Hematopoietic multipotent progenitor cell treated with erythropoietin and hydrocortisone succinate and interleukin-3 and kit ligand, for 4 days (in vitro differentiated cells): ENCODE measurements at places on chromosomes 6 and 20.

DNA sequence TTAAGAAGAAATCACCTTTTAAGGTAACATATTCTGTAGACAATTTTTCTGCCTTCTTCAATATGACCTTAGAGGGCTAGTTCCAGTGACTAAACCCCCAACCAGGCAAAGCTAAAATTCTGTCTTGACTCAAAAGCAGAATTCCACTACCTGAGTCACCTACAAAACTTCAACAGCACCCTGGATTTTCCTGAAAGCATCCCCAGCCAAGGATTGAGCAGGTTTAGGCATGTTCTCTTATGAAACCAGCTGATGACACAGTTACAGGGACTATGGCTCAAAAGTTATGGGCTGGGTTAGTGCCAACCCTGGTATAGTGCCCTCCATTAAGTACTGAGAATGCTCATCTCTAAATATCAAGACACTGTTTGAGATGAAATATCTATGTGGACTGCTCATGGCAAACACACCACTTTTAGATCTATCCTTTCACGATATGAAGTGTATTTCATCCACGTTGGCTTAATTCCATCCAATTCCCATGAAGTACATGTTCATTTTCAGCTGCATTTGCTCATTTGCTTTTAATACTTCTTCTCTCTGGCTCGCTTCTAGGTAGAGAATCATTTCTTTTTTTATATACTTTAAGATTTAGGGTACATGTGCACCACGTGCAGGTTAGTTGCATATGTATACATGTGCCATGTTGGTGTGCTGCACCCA lies 53.6 kb upstream of the TNFAIP3 start:
- DNase-seq: no peak

GRCh38 chr6:14732844-14733757 lies 512.8 kb upstream of the JARID2 start:
- DNase-seq: no peak

DNA sequence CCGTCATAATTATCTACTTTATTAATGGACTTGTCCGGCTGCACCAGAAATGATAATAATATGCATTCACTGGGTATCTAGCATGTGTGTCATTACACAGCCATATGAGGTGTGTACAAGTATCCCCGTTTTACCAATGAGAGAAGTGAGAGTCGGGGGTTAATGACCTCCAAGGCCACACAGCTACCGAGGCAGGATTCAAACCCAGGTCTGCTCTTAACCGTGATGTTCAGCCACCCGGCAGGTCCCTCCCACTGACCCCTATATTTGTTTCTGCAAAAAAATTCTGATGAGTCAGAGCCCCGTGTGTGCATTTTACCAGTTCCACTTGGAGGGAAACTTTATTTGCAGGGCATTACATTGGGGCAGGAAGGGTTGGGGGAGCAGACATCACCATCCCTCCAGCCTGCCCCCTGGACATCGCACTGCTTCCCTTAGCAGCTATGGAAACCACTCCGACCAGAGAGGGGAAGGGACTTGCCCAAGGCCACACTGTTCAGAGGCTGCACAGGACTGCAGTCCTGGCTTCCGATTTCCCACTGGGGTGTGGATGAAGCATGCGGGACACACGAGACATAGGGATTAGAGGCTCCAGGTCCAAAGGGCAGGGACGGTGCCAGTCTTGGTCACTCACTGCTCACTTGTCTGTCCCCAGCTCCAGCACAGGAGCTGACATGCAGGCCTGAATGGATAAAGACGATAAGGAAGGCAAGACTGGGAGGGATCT lies 10.1 kb upstream of the SRC start:
- DNase-seq: peak; percentile 49

- no peak for DNase-seq
Observed at GRCh38 chr6:41187924-41188886, 12.7 kb downstream of the TREML2 start.

DNA sequence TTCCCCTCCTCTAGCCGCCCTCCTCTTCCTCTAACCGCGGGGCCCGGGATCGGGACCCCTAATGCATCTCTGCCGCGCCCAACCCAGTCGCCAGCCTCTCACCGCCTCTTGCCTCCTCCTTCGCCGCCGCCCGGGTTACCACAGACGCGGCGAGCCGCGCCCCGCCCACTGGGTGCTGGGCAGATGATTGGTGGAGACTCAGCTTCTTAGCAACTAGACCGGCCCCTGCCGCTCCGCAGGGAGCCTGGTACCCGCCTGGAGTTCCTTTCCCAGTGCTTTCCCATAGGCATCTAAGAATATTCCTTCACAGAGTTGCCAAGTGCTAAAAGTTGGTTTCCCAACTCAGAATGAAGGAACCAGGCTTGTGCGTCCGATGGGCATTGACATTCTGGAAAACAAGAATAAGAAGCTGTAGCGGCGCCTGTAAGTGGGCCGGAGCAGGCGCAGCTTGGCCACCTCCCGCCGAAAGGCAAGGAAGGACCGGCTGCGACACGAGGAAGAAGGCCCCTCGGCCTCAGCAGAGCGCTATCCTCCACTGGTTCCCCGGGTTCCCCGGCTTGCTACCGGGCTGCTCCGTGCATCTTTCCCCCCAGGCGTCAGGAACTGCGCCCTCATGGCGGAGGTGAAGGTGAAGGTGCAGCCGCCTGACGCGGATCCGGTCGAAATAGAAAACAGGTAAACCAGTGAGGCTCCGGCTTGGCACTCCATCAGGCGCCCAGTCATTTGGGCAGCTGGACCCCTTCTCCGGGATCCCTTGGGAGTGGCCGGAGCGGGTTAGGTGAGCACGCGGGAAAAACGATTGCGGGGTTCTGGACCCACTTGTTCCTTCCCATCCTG lies at the start of the genes DZANK1 and POLR3F:
Gene DZANK1, minus strand, starts transcription at position 137 of the 837 bp plus-strand sequence. CDS start 1,672 bp downstream, outside the sequence.
Gene POLR3F, plus strand, starts transcription at position 497 of the 837 bp plus-strand sequence. Its CDS starts 117 bp downstream, at position 614.
- DNase-seq: peak; percentile 98

DNA sequence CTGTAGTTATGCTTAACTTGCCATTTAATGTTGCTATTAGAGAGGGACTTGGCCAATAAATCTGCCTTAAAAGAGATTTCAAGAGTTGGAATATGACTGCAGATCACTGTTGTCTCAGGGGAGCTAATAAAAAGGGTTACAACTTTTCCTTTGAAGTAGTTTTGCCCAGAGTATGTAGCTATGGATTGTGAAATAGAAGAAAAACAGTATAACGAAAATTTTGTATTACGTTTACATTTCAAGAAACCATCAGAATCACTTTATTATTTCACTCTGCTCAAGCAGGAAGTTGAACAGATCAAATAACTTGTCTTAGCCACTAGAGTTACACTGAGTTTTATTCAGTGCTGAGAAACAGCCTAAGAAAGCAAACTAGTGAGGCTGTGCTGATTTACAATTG lies 3.0 kb upstream of the ZSCAN26 start:
- no peak for DNase-seq
